ENCODE measurements at places on chromosomes 16 and 17.
A peak's percentile ranks its signal among the peaks of the same experiment; 100 is the strongest.

DNA sequence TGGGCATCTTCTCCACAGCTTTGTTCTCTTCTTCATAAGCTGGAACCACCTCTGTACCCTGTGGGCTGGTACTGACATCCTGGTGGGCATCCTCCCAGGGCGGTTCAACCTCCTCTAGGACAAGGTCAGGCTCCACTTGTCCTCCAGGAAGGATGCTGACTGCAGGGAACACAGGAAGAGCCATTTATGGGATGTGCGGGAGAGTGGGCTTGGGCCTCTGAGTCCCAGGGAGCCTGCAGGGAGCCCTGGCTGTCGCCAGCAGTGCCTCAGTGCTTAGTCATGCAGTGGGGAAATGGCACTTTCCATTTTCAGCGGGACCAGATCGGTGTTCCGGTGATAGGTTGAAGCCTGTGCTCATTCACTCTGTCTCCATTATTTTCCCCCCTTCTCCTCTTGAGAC is 20.5 kb downstream of the CNGB1 start:
- no peak for DNase-seq

GRCh38 chr17:29042026-29042678 is 789 bp upstream of the PIPOX start:
- DNase-seq: no peak

DNA sequence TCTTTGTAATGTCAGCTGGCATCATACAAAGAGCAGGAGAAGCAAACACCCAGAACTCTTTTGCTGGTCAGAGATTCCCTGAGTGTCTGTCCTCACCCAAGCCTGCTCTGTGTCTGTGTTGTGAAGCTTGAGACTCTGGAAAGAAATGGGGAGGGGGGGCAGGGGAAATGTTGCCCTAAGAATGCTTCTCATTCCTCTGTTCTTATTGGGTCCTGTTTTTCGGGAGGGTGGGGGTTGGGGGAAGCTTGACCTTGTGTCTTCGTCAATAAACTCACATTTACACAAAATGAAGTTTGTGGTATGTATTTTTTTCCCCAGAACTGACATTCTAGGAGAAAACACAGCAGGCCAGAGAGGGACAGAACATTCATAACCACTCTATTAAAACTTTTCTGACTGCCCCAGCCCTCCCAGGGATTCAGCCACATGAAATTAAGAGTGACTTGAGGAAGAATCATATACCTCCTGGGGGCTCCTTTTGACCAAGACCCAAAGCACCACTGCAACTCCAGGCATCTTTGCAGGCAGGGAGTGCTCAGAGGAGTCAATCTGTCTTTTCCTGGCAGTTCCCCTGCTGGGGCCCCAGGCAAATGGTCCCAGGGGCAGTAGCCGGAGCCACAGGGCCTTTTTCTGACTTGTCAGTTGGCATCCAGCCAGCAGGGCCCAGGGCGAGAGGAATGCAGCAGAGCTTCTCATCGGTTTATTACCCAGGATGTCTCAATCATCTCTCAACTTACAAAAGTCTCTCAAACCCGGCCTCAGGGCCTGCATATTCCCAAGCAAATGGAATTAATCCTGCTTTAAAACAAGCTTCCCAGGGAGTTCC is 5.1 kb upstream of the RASL10B start:
- DNase-seq: peak; percentile 44

GRCh38 chr17:77036841-77037381 is 103.9 kb upstream of the SEC14L1 start:
- DNase-seq: no peak

- DNase-seq: no peak
Measured at GRCh38 chr17:27759528-27759927, 40.8 kb downstream of the NOS2 start.

GRCh38 chr16:88734361-88734728 is 28.0 kb downstream of the CTU2 start:
- DNase-seq: no peak

Data from SJSA1 (cell line).